ENCODE measurements at places on chromosomes 6 and 20. TPM values are rescaled to one million over a fixed set of nuclear protein-coding genes. Genes with fewer than 3 reads are reported as not detected.

RSPH3 gene
- total RNA-seq = 1.9 TPM

C6orf163 gene
- total RNA-seq = 5.7 TPM

GRCh38 chr6:107116328-107116892, 1.1 kb upstream of the BEND3 start:
- DNase-seq = peak; percentile 26

DNA sequence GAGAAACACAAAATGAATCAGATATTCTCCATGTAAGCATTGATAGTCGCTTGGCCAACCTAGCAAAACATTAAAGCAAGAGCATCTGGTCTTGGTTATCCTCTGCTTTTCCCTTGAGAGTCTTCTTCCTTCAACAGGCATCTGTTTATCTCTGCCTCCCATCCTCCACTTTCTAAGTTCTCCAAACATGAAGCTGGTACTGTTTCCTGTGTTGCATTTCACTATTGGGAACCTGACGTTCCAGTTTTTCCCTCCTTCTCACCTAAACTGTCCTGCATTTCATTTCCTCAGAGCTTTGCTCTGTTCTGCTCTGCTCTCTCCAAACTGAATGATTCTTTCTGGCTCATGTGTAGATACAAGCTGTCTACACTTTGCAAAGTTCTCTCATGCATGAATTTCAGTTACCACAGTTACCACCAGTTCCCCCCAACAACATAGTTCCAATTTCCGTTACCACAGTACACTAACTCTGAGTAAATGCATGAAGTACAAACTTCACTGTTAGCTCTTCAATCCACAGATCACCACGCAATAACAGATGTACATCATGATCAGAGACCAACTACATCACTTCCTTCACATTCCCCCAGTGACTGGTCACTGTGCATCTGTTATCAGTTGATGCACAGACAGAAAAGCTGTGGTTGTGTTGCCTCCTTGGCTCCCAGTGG, 86.7 kb upstream of the F13A1 start:
- DNase-seq = no peak

DNA sequence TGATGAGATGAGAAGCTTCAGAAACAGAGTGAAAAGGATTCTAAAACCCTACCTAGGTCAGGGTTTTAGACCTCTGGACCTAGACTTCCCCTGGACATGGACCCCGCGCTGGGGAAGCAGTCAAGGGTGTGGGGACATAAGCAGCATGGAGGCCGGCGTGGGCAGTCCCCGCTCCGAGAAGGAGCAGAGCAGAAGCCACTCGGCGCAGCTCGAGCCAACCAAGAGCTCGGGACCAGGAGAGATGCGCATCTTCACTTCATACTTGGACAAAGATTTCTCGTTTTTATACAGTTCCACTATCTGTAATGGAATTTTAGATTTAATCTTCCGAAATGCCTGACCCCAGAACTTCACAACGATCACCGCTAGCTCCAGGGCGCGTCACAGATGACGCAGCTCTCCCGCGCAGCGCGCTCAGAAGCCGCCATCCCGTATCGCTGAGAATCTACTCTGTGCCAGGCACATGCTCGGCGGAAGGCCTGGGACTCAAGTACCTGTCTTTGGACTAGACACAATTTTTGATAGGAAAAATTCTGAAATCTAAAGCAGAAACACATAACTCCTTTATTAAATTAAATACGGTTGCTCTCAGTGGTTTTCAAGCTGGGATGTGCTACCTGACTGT, 60.3 kb downstream of the WDR27 start:
- DNase-seq = no peak

HLA-DQA2 gene
- total RNA-seq = 231 TPM

TCP11 gene
- not detected for total RNA-seq

GRCh38 chr6:28864326-28864923, 59.4 kb downstream of the TRIM27 start:
- no peak for DNase-seq

DNA sequence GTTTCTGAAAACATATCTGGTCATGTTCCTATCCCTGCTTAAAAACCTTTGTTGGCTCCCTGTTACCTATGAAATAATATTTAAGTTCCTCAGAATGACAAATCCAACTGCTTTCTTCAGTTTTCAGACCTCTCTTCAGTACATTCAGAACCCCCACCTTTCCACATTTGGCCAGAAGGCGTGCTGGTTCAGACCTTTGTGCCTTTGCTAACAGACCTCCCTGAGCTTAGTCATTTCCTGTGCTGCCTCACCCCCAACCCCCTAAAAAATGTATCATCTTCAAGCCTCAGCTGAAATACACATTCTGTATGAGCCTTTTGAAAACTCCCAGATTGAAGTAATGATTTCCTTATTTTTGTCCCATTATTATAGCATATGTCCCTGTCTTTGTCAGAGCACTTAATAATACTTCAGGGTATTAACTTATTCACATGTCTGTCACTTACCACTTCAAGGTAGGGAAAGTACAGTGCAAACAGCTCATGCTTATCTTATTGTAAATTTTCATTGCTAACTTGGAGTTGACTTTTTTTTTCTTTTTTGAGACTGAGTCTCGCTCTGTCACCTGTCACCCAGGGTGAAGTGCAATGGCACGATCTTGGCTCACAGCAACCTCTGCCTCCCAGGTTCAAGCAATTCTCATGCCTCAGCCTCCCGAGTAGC, 19.7 kb downstream of the FAM217A start:
- no peak for DNase-seq

DOK5 gene
- total RNA-seq = not detected

DNA sequence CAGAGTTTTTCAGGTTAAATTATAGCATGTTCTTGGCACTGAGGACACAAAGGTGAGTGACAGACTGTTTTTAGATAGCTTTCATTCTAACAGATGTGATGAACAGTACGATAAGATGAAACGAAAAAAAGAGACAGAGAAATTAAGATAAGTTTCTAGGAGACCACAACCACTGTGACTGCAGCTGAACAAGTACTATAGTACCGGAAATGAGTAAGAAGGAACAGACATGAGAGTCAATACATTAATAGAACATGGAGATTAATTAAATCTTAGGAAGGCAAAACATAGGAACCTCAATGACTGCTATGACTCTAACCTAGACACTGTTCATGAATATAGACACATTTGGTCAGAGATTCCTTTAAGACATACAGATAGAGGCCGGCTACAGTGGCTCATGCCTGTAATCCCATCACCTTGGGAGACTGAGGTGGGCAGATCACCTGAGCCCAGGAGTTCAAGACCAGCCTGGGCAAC, 40.2 kb downstream of the HBS1L start:
- DNase-seq = no peak

DNA sequence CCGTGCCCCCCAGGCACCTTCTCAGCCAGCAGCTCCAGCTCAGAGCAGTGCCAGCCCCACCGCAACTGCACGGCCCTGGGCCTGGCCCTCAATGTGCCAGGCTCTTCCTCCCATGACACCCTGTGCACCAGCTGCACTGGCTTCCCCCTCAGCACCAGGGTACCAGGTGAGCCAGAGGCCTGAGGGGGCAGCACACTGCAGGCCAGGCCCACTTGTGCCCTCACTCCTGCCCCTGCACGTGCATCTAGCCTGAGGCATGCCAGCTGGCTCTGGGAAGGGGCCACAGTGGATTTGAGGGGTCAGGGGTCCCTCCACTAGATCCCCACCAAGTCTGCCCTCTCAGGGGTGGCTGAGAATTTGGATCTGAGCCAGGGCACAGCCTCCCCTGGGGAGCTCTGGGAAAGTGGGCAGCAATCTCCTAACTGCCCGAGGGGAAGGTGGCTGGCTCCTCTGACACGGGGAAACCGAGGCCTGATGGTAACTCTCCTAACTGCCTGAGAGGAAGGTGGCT, 960 bp downstream of the TNFRSF6B start:
- no peak for DNase-seq

DNA sequence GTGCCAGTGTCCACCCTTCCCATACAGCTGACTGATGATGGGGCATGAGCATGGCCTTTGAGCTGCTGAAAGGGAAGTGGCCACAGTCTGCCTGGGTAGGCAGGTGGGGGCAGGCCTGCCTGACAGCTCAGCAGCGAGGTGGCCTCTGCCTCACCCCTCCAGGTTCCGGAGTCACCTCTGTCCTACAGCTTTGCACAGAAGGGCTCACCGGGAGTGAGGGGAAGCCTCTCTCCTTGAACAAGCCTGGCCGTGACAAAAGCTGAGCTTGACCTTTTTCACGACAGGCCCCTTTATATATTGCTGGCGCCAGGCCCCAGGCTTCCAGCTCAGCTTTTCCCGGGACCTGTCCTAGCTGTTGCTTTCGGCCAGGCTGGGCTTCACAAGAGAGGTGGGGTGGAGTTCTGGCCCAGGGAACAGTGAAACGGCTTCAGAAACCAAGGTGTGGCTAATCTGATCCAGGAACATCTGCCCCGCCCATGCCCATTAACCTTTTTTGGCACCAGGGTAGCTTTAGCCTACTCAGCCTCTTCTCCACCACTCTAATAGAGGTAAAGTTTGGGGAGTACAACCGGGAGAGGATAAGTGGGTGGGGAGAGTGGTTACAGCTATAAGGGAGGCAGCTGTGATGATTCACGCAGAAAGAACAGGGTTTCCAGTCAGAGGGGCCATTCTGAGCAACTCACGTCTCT, 42.9 kb downstream of the C6orf132 start:
- DNase-seq = no peak

PGC gene
- not detected for total RNA-seq

DNA sequence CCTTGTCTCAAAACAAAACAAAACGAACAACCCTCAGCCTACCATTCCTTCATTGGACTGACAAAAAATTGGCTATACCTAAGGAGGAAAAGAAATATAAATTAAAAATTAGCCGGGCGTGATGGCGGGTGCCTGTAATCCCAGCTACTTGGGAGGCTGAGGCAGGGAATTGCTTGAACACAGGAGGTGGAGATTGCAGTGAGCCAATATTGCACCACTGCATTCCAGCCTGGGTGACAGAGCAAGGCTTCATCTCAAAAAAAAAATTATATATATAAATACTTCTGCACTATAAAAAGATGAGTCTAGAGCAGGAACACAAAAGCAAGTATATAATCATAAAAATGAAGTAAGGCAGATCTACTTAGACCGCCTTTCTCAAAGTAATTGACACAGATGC, 109.8 kb downstream of the CRYBG1 start:
- DNase-seq = no peak

DNA sequence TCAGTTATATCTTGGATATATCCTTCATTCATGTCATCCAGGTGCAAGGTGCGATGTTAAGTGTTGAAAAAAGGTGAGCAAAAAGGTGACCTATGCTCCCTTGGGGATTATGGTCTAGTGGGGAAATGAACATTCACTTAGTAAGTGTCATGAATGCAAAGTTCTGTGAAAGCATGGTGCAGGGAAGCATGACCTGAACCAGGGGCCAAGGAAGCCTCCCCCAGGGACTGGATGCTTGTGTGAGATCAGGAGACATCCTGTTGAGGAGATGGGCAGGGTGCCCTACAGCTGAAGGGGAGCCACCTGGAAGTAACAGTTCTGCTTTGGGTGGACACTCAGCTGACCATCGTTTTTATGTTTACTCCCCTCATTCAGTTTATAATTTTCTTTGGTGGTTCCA, 179.5 kb downstream of the SYNDIG1 start:
- no peak for DNase-seq

GRCh38 chr20:47749339-47749738, 35.9 kb downstream of the SULF2 start:
- no peak for DNase-seq

CLPSL1 gene
- total RNA-seq = not detected

DNA sequence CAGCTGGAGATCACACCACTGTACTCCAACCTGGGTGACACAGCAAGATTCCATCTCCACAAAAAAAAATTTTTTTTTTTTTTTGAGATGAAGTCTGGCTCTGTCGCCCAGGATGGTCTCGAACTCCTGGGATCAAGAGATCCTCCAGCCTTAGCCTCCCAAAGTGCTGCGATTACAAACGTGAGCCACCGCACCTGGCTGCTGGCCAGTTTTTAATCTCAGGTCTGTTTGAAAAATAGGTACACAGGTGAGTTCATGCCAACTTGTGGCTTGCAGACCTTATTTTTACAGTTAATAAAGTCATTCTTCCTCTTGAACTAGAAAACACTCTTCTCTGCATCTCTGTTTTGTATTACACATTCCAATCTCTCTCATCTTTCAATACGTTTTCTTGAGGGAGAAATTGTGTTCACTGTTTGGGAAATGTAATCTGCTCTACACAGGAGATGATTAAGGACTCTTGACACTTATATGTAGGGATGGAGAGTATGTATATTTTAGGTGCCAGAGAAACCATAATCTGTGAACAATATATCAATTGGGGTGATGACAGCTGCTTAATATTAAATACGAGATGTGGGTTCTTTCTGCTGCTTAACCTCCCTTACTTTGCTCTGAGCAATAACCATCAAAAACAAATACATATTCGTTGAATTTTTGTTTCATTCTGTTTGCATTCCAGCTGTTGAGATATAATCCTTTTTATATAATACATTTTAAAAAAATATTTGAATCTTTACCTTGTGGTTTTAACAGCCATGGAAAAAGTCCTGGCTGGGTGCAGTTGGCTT, 17.7 kb upstream of the RIPOR3 start:
- DNase-seq = no peak

PLCB1 gene
- 0.29 TPM for total RNA-seq

BFSP1 gene
- 0.10 TPM for total RNA-seq

CAPN11 gene
- not detected for total RNA-seq

DNA sequence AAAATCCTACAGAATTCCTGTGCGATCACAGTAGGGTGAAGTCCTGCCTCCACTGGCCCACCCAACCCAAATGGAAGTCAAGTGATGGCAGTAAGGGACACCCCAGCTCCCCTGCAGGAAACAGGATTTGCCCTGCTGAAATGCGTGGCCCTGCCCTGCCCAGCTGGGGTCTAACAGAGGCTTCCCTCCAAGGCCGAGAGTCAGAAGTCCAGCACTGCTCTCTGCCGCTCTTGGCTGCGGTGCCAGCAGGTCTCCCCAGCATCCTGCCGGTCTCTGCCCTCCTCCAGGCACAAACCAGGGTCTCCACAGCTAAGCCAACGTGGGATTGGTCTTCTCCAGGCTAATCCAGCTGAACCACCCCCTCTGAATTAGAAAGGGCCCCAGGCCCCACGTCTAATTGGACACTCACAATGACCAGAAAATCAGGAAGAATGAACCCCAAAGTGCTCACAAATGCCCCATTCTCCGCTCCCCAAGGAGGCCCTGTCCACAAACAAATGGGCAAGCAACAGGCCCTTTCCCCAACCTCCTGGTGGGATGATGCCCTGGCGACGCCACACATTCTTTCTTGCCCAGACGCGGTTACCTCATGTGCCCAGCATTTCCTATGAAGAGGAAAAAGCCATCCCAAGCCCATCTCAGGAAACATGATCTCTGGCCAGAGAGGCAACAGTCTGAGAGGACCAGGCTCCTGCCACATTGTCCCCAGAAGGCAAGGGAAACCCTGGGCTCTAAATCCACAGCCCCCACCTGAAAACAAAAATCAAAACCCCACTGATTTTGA, 117.2 kb downstream of the BANF2 start:
- no peak for DNase-seq

TSHZ2 gene
- total RNA-seq = 1.5 TPM

LCA5 gene
- 0.17 TPM for total RNA-seq

DNA sequence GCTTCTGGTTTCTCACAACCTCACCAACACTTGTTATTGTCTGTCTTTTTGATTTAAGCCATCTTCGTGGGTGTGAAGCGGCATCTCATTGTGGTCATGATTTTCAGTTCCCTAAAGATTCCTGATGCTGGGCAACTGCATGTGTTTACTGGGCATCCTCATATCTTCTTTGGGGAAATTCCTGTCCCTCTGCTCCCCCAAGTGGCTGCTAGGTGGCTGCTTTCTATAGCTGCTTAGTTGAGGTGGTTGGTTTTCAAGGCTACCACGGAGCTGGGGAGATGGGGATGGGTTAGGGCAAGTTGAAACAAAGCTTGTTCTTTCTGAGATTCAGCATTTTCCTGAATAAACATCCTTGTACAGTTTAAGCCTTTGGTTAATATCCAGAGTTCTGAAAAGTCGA, 403.9 kb upstream of the SULF2 start:
- no peak for DNase-seq

- DNase-seq = no peak
Observed at GRCh38 chr6:168095171-168095691, 16.2 kb upstream of the FRMD1 start.

Data from activated B cell treated with CpG ODN at 0.5 μM for 24 hours (primary cell).